Ovary (tissue), 10 donors: ENCODE measurements at places on chromosomes 13 and 19.

DNA sequence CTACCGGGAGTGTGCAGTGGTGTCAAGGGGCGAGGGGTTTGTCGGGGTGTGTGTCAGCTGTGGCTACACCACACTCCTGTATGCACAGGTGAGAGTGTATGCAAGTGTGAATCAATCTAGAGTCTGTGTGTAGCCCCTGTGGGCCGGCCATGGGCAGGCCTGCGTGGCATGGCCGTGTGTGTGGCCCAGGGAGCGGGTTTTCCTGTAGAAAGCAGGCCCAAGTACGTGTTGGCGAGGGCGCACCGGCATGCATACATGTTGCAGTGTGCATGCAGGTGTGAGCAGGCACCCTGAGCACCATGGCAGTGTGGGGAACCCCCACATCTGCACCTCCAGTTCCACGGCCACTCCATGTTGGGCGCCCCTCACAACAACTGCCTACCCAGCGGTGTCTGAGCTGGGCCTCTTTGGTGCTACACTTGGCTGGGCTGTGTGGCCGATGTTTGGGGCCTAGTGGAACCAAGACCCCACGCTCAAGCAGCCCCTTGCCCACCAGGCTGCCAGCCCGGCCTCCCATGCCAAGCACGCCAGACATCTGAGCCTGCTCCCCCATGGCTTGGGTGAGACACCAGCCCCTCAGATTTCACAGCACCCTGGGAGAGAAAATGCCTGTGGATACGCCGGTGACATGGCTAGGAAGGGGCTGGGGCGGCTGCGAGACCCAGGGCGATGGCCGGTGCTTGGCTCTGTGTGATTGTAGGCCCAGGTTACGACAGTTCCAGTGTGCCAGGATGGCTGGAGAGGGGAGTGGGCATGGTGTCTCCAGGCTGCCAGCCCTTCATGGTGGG is 2.1 kb downstream of the NFIX start:
- peak; percentile 42 for DNase-seq

DNA sequence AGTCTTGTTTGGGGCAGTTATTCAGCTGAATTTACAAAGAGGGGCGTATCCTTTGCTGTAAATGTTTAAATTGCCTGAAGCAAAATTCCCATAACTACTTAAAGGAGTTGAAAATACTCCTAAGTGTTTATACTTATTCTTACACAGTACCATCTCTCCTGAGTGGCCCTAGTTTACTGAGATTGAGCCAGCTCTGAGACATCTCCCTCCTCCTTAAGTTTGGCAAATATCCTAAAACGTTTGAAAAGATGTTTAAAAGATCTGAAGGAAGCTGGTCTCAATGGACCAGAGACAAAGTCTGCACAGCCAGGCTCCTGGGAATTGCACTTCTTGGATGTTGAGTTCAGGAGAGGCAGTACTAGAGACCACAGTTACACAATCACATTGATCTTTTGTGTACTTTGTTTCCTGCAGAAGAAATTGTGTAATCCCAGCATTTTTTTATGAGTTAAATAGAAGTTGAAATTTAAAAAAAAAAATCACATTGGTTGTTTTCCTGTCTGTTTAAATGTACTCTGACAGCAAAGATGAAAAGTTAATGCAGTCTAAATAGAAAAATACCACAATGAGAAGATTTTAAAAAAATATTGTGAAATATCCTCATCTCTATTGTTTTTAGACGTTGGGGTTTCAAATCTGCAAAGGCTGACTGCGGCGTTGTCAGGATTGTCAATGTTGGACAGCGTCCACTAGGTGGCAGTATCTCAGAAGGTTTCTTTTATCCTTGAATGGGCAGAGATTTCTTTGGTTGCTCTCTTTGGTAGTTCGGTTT is 20.7 kb downstream of the TNFSF11 start:
- DNase-seq = peak; percentile 36

- no peak for DNase-seq
These were observed 3.1 kb downstream of the XRCC1 start for GRCh38 chr19:43572171-43572588.

DNA sequence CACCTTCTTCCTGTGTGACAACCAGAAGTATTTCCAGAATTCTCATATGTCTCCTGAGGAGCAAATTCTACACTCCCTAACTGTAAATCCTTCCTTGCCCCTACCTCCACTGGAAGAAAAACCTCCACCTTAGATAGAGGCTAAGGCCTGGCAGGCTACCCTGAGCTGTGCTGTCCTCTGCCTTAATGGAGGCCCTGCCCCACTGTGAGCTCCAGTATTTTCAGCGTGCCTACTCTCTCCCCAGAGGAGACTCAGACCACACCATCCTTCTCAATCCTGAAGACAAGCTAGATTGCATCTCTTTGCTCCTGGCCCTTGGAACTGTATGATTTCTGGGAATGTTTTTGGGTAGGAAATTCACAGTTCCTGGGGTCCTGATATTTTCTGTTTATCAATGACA is 110.0 kb upstream of the OBI1 start:
- DNase-seq = no peak

GRCh38 chr13:29624997-29625396 is 29.5 kb upstream of the SLC7A1 start:
- no peak for DNase-seq

GRCh38 chr19:38388349-38389100 is at the start of gene SPRED3:
SPRED3 (plus strand) TSS chr19:38388697; CDS start chr19:38390303, 1,606 bp downstream.
- peak; percentile 53 for DNase-seq
